Right ventricle myocardium superior (tissue), 1 donor: ENCODE measurements at places on chromosomes 5 and 9.

DNA sequence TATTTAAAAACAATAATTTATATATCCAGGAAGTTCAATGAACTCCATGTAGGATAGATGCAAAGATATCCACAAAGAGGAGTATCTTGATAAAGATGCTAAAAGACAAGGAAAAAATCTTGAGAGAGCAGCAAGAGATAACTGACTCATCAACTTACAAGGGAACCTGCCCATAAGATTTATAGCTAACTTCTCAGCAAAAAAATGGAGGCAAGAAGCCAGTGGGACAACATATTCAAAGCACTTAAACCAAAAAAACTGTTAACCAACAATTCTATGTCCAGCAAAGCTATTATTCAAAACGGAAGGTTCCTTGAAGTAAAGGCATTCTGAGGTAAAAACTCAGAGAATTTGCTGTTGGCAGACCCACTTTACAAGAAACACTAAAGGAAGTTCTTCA is 20.3 kb downstream of the RABGAP1 start:
- DNase-seq, result no peak

GRCh38 chr5:61332358-61332749 is 296 bp downstream of the ZSWIM6 start:
- peak; percentile 68 for DNase-seq

GRCh38 chr5:6222121-6222520 is 156.2 kb downstream of the MED10 start:
- no peak for DNase-seq

GRCh38 chr5:172860520-172861443 is 26.7 kb downstream of the ERGIC1 start:
- DNase-seq, result peak; percentile 93
